ENCODE measurements at places on chromosomes 16 and 17.

- no peak for DNase-seq
These were observed 28.9 kb upstream of the PRM1 start for GRCh38 chr16:11309895-11310633.

- DNase-seq, result no peak
These were observed 95.2 kb upstream of the FOXF1 start for GRCh38 chr16:86414991-86415740.

DNA sequence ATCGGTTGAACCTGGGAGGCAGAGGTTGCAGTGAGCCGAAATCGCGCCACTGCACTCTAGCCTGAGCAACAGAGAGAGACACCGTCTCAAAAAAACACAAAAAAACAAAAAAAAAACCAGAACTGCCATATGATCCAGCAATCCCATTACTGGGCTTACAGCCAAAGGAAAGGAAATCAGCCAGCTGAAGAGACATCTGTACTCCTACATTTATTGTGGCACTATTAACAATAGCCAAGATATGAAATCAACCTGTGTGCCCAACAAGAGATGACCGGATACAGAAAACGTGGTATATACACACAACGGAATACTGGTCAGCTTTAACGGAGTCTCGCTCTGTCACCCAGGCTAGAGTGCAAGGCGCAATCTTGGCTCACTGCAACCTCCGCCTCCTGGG is 14.6 kb downstream of the FANCA start:
- no peak for DNase-seq

DNA sequence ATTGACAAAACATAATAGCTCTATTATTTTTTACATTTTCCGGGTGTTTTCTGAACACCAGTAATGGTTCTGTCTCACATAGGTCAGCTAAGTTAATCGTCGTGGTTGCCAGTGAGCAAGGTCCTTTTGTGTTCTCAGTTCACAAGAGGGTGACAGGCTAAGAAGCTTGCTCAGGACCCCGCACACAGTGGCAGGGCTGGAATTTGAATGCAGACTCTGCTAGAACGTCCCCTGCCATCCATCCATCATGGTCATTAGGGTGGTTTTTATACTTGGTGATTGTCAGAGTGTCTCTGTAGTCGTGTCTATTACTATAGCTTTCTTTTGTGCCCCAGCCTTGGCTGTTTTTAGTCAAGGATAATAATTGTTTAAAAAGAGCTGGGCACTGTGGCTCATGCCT is 176.2 kb downstream of the SNX29 start:
- no peak for DNase-seq

DNA sequence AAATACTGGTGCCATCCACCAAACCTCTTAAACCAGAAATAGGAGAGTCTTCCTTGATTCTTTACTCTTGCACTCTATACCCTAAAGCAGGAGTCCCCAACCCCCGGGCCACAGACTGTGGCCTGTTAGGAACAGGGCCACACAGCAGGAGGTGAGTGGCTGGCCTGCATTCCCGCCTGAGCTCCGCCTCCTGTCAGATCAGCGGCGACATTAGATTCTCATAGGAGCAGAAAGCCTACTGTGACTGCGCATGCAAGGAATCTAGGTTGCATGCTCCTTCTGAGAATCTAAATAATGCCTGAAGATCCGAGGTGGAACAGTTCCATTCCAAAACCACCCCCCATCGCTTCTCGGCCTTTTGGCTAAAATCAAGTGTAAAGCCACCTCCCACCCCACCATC is 30.3 kb upstream of the SRCIN1 start:
- no peak for DNase-seq
